Right atrium auricular region (tissue), 2 donors: ENCODE measurements at places on chromosomes 1 and 21.

DNA sequence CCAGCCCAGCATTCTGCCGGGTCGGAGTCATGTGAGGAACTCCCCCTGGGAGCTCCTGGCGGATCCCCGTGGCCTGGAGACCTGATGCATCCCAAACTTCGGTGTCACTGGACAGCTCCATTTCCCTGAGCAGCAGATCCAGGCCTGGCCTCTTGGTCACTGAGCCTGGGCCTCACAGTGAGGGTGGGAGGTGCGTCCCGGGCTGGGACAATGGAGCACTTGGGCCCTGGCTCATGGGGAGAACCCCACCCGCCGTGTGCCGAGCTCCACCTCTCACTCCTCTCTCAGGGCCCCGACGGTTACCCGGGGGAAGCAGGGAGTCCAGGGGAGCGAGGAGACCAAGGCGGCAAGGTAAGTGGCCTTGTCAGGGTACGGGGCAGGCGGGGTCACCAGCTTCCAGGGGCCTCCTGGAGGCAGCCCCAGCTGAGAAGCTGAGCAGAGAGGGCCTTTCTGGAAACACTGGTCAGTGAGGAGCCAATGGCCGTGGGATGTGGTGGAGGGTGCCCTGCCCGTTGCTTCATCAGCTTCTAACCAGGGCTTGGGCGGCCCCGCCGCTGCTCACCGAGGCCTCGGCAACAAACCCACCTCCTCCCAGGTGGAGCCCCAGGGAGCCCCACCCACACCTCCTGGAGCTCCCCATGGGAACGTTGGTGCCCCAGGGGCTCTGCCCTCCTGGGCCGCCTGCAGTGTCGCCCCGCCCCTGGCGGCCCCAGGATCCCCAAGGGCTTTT, 19.8 kb downstream of the COL6A2 start:
- no peaks in the 10 kb centered on the region for H3K4me1 ChIP-seq
- no peak overlapping the region for H3K27ac ChIP-seq
- no peaks in the 10 kb centered on the region for H3K27me3 ChIP-seq
- peaks cover 98% of the 10 kb centered on the region for H3K36me3 ChIP-seq

GRCh38 chr1:3899754-3900149, 320 bp downstream of the C1orf174 start:
- H3K4me1 ChIP-seq, result no peaks in the 10 kb centered on the region
- H3K27me3 ChIP-seq, result no peaks in the 10 kb centered on the region
- DNase-seq, result no peak
- peak overlapping the region; percentile 99 for H3K27ac ChIP-seq
- peaks cover 7% of the 10 kb centered on the region for H3K36me3 ChIP-seq

DNA sequence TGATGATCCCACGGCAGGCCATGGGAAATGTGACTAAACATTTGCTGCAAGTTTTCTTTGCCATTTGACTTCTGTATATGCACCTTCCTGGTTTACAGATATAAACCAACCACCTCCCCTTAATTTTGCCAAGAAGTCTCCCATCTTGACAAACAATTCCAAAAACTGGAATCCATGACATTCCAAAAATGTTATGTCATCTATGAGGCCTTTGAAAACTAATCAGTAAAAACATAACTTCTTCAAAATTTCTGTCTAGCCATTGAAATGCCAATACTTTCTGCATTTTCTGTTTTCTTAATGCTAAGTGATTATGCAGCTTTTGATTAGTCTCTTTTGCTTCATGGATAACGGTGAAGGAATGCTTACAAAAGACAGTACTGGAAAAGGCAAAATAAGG, 84.1 kb downstream of the LYST start:
- H3K27me3 ChIP-seq, result no peaks in the 10 kb centered on the region
- no peak overlapping the region for H3K27ac ChIP-seq
- peaks cover 15% of the 10 kb centered on the region for H3K36me3 ChIP-seq
- no peak for DNase-seq
- H3K4me1 ChIP-seq, result no peaks in the 10 kb centered on the region
- no peak overlapping the region for H3K4me3 ChIP-seq

- H3K4me3 ChIP-seq, result no peak overlapping the region
- DNase-seq, result no peak
- no peaks in the 10 kb centered on the region for H3K4me1 ChIP-seq
- H3K27ac ChIP-seq, result no peak overlapping the region
- no peaks in the 10 kb centered on the region for H3K36me3 ChIP-seq
Observed at GRCh38 chr1:180728472-180729106, 96.8 kb downstream of the XPR1 start.
